ENCODE measurements at places on chromosomes 1 and 21.

GRCh38 chr1:47813970-47814369, 183.2 kb downstream of the TRABD2B start:
- DNase-seq = no peak

DNA sequence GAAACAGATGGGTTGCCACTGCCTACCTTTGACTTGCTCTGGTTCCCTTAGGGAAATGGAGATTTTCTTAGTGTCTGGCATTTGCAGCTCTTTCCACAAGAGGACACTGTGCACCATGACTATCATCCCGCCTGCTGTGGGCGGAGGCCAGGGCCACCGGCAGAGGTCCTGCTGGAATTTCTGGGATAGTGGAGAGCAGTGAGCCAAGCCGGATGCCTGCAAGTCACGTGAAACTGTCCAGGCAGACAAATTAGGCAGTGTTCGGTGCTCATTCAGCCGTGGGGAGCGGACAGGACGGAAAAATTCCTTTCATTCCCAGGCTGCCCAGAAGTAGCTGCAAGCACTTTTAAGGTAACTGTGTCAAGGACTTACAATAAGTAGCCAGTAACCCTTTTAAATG, 43.4 kb downstream of the IGSF5 start:
- DNase-seq = no peak

DNA sequence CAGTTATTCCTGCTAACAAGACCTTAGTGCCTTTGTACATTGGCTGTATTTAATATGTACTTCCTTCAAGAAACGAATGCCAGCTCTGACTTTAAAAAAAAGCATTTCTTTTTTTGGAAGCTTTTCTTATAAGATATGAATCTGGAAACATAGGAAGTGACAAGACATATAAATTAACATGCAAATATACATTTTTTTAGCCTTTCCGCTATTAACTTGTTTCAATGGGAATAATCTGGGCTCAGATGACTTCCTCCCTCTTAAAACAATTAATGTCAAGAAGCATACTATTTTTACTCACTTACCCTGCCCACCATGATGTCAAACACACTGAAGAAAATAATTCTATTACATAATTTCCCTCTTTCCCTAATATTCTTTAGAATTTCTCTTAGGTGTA, 1.4 kb downstream of the DENND1B start:
- DNase-seq = no peak

- no peak for DNase-seq
Observed at GRCh38 chr1:213772128-213773063, 215.4 kb upstream of the PROX1 start.

DNA sequence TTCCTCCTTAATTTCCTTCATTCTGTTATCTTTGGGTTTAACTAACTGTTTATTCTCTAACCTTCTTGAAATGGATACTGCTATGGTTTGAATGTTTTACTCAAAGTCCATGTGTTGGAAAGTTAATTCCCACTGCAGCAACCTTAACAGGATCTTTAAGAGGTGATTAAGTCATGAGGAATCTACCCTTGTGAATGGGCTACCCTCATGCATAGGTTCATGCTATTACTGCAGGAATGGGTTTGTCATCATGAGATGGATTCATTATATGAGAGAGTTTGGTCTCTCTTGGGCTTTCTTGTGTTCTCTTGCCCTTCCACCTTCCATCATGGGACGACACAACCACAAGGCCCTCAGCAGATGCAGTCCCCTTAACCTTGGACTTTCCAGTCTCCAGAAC, 516.9 kb downstream of the ADGRL2 start:
- no peak for DNase-seq

DNA sequence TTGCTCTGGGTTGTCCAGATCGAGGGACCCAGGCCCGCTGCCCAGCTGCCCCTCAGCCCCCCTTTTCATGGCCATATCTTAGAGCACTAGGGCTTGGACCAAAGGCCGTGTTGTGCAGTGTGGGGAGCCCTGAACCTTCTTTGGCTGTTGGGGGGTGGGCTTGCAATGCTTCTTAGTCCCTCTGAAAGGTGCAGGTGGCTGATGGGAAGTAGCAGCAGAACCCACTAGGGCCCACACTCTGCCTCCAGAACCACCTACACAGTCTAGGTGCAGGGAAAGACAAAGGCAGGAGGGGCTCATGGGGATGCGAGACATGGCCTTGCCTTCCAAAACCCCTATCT, 2.3 kb upstream of the HPCA start:
- no peak for DNase-seq

GRCh38 chr21:38243732-38244406, 12.9 kb upstream of the KCNJ15 start:
- no peak for DNase-seq

- DNase-seq = no peak
Observed at GRCh38 chr21:40658311-40658710, 188.6 kb downstream of the DSCAM start.

- DNase-seq = no peak
Observed at GRCh38 chr1:80066060-80066459, 1059.5 kb upstream of the ADGRL4 start.

DNA sequence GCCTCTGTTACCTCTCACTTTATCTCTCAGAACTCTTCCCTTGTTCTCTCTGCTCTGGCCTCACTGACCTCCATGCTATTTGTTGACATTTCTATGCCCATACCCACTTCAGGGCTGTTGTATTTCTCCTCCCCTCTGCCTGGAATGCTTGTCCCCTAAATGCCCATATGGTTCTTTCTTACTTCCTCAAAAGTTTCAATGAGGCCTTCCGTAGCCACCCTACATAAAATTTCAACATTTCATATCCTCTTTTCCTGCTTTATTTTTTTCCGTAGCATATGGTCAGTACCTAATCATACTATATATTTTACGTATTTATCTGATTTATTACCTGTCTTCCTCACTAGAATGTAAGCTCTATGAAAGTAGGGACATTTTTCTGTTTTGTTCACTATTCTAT, 47.1 kb upstream of the ZYG11A start:
- DNase-seq = no peak

DNA sequence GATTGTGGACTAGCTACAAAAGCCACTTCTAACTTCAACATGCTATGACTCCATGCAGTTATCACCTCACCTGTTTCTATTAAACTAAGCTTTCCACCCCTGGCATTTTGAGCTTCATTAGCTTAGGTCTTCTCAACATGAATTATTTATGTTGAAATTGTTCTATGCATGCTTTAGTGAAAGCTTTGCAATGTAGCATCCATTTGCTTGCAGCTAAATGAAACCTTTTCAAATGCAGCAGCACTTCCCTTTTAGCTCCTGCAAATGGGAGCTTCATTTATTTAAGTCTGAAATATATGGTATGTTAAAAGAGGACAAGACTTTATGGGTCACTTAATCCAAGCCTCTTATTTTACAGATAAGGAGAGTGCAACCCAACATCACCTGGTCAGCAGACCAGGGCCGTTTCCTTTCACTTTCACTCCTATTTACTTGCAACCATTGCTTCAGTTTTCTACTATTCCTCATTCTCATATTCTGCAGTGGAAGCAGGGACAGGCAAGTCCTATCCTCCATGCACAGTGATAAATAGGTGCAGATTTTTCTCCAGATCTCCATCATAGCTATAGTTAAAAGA, 56.4 kb upstream of the SAMSN1 start:
- DNase-seq = no peak

- DNase-seq = no peak
Observed at GRCh38 chr21:39441502-39442475, 3.8 kb downstream of the LCA5L start.

DNA sequence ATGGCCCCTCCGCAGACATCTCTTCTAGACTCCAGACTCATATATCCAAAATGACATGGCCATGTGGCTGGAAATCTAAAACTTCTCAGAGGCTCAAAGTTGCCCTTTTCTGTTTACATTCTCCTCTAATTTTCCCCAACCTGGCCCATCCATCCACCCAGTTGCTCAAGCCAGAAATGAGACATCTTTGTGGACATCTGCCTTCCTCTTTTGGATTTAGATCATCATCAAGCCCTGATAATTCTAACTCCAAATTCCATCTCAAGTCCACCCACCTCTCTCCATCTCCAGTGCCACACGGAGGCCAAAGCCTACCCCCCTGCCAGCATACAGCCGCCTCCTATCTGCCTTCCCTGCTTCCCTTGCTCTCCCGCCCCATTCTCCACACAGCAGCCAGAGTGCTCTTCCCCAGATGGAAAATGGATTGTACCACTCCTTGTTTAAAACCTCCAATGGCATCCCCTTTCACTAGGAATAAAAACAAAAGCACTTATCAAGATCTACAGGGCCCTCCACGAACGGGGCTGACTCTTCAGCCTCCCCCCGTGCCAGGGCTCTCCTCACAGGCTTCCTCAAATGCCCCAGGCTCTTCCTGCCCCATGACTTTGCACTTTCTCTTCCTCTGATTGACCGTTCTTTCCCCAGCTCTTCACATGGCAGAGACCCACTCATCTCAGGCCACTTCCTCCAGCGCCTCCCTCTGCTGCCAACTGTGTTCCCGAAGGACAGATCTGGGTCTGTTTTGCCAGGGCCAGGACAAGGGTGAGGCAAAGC, 40.1 kb downstream of the SYT6 start:
- DNase-seq = no peak

GRCh38 chr1:50412813-50413476, 10.3 kb downstream of the DMRTA2 start:
- no peak for DNase-seq

- DNase-seq = no peak
Observed at GRCh38 chr21:29224006-29224405, 74.7 kb upstream of the BACH1 start.

- DNase-seq = no peak
Observed at GRCh38 chr1:208835781-208836180, 591.6 kb upstream of the PLXNA2 start.

DNA sequence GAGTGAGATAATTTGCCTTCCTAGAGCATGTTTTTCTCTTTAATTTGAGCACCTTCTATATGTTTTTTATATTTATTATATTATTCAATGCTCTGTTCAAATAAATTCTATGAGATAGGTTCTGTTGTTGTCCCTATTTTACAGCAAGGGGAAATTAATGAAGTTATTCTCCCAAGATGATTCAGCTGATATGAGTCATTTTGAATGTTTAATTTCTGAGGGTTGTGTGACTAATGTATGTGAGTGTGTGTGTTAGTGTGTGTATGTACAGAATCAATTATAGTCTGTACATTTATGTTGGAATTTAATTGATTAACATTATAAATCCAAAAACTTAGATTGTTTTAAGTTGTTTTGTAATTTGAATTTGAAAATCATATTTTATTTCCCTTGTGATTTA, 1536.7 kb upstream of the B3GALT2 start:
- no peak for DNase-seq

GRCh38 chr1:17140279-17140678, 21.0 kb upstream of the PADI2 start:
- no peak for DNase-seq

- no peak for DNase-seq
Observed at GRCh38 chr1:225471453-225472301, 43.8 kb upstream of the LBR start.

GRCh38 chr1:88985032-88985431, 7.4 kb downstream of the KYAT3 start:
- DNase-seq = no peak

GRCh38 chr21:23930565-23930964, 1676.7 kb downstream of the MRPL39 start:
- no peak for DNase-seq

DNA sequence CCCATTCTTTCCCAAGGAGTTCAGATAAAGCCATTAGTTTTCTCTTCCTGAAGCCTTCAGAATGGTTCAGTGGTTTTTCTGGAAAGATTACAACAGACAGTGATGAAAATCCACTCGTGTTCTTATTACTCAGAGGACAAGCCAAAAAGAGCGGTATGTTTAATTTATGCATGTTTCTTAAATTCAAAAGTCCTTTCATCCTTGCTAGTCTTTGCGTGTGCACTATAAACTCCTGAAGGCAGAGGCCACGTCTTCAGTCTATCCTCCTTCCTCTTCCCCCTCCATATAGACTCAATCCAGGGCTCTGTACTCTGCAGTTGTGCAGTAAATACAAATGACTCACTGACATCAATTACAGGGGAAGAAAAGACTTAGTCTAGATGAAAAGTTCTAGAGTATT, 409.2 kb upstream of the PLXNA2 start:
- DNase-seq = no peak

DNA sequence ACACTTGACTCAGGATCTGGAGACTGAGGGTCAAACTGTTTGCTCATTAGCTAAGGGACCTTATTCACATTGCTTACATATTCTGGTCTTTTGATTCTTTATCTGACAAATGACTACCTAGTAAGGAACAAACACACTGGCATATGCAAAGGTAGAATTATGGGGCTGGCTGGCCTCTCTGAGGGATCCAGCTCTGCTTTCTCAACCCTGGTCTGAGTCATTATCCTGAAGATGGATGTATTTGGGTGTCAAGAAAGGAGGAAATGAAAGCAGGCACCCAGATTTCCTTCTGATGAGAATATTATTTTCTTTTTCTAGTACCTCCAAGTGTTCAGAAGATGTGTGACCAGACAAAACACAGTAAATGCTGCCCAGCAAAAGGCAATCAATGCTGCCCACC, 6.0 kb downstream of the SMCP start:
- DNase-seq = no peak

DNA sequence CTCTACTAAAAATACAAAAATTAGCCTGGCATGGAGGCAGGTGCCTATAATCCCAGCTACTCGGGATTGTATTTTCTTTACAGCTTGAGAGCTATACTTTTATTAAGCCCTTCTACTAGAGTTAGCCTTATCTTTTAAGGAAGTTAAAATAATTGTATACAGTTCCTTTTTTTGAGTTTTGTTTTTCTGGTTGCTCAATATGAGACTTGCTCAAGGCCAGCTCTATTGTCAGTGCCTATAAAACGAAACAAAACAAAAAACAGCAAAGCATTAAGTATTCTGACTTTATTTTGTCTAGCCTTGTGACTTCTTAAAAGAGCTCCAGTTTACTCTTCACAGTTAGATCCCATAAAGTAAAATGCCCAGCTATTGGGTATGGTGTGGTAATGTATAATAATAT, 17.2 kb downstream of the PKN2 start:
- DNase-seq = no peak

- no peak for DNase-seq
Observed at GRCh38 chr1:74498901-74499300, 13.5 kb downstream of the LRRC53 start.

GRCh38 chr1:7667625-7668218, 103.4 kb upstream of the VAMP3 start:
- DNase-seq = peak; percentile 48

DNA sequence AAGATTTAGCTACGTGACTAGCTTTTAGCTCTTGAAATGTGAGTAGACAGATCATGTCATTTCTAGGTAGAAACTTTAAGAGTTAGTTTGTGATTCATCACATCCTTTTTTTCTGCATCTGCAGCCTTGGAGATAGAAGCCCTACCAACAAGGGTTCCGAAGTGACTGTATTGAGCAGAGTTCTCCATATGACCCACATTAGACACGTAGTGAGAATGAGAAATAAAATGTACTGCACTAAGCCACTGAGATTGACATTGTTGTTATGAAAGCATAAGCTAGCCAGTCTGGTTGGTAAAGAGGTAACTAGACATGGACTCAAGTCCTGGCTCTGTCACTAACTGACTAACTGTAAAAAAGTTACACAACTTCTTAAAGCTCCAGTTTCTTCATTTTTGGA, 296.1 kb downstream of the PDE4B start:
- no peak for DNase-seq

Data from activated CD8-positive, alpha-beta memory T cell treated with anti-CD3 and anti-CD28 coated beads for 1 hour (primary cell).